ENCODE measurements at places on chromosomes 7 and 10. TPM values are rescaled to one million over a fixed set of nuclear protein-coding genes. Genes with fewer than 3 reads are reported as not detected.
A peak's percentile ranks its signal among the peaks of the same experiment; 100 is the strongest.

ANKRD1 gene
- 3,373 TPM for total RNA-seq

PDE1C gene
- 50.8 TPM for total RNA-seq

ZNF117 gene
- 7.9 TPM for total RNA-seq

THSD7A gene
- total RNA-seq = 2.0 TPM

PIK3CG gene
- total RNA-seq = 3.0 TPM

C10orf62 gene
- not detected for total RNA-seq

SFRP5 gene
- 83.6 TPM for total RNA-seq

ADO gene
- 23.6 TPM for total RNA-seq

CAMK2B gene
- 75.8 TPM for total RNA-seq

- no peak for DNase-seq
These were observed 77.9 kb downstream of the TMEM178B start for GRCh38 chr7:141151746-141152145.

DNA sequence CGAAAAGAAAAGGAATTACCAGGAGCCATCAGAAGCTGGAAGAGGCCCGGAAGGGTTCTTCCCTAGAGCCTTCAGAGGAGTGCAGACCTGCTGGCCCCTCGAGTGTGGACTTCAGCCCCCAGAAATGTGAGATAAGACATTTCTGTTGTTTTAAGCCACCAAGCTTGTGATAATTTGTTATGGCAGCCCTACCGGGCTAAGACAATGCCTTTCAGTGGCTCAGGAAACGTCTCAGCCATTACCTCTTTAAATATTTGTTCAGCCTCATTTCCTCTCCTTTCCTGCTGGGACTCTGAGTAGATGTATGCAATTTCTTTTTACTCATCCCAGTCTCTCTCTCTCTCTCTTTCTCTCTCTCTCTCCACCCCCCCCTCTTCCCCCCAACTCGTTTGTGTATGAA is 174.7 kb upstream of the GRB10 start:
- no peak for DNase-seq

GRCh38 chr7:105102557-105103352 is 88.8 kb downstream of the KMT2E start:
- DNase-seq = no peak

GRCh38 chr10:58758321-58758720 is 245.6 kb downstream of the BICC1 start:
- DNase-seq = no peak

- no peak for DNase-seq
These were observed 889.9 kb upstream of the C7orf33 start for GRCh38 chr7:147700702-147701101.

DNA sequence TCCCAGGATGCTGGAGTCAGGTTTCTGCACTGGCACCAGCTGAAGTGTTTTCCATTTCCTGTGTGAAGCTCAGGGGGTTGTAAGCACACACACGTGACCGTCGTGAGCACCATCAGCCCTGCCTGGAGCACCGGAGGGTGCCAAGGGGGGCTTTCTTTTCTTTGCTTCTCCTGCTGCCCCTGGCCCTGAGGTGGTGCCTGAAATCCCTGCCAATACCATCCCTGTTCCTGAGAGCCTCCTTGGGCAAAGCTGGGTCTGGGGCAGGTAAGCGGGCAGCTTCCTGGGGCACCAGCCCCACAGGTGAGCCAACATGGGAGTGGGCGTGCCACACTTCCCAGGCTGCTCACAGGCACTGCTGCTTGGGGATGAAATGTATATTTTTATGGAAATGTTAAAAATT is 593.6 kb downstream of the DNAJB6 start:
- no peak for DNase-seq

GRCh38 chr10:27741173-27742091 is 4.2 kb downstream of the MKX start:
- DNase-seq = peak; percentile 15

DNA sequence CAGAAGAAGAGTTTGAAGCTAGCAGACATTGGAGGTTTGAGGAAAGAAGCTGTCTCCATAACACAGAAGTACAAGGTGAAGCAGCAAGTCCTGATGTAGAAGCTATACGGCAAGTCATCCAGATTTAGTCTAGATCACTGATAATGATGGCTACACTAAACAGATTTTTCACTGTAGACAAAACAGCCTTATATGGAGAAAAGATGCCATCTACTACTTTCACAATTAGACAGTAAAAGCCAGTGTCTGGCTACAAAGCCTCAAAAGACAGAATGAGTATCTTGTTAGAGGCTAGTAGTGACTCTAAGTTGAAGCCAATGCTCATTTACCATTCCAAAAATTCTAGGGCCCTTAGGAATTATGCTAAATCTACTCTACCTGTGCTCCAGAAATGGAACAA is 85.1 kb downstream of the SNX13 start:
- no peak for DNase-seq

GRCh38 chr7:11584406-11585031 is 247.5 kb downstream of the THSD7A start:
- DNase-seq = no peak

DNA sequence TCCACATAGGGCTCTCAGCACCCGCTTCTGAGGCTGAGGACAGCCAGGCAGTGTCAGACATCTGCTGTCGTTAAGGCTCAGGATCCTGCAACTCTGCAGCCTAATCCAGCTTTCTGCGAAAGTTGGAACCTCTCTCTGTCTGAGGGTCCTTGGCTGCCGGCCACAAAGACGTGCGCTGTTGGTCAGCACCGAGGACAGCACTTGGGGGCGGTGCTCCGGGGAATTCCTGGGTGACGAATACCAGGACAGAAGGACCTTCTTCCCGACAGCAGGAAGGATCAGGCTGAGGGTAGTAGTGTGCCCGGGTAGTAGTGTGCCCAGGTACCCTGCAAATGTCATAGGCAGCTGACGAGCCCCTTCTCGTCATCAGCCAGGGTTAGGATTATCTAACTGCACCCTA is 16.0 kb upstream of the RASGEF1A start:
- no peak for DNase-seq

DNA sequence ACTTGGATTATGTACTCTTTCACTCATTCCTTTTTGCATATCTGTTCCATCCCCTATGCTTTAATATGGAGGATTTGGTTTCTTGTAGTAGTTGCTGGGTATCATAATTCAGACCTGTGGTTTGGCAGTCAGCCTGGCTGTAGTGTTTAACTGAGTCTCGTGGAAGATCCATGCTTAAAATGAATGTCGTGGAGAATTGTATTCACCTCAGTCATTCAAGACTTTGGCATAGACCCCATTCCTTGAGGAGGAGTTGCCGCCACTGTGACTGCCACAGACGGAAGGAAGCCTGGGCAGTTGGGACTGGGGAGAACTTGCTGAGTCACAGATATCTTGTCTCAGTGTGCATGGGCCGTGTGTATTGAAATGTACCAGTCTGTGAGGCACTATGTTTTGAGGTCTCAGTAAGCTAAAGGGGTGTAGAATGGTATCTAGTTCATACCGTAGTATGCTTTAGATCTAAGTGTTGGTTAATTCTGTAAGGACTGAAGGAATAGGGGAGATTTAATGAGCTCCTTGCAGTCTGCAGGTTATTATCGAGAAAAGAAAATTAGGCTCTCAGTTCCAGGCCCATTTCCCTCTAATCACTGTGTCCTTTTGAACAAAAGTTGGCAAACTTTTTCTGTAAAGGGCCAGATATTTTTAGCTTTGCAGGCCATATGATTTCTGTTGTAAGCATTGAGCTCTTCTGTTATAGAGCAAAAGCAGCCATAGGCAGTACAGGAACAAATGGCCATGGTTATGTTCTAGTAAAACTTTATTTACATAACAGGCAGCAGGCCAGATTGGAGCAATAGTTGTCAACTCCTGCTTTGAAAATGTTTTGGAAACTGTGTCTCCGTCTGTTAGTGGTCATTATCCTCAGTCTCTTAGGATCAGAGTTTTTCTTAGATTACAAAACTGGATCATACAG is 76.8 kb downstream of the TPST1 start:
- DNase-seq = peak; percentile 21

GRCh38 chr7:82325416-82325815 is 118.2 kb downstream of the CACNA2D1 start:
- no peak for DNase-seq

- no peak for DNase-seq
These were observed 926.4 kb downstream of the LRMDA start for GRCh38 chr10:76357726-76358415.

DNA sequence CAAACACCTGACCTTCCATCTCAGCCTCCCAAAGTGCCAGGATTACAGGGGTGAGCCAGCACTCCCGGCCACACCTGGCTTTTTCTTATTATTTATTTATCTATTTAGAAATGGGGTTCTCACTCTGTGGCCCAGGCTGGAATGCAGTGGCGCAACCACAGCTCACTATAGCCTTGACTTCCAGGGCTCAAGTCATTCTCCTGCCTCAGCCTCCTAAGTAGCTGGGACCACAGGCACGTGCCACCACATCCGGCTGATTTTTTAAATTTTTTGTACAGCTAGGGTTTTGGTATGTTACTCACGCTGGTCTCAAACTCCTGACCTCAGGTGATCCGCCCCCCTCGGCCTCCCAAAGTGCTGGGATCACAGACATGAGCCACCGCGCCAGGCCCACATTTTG is 56.9 kb upstream of the MYL10 start:
- DNase-seq = no peak

DNA sequence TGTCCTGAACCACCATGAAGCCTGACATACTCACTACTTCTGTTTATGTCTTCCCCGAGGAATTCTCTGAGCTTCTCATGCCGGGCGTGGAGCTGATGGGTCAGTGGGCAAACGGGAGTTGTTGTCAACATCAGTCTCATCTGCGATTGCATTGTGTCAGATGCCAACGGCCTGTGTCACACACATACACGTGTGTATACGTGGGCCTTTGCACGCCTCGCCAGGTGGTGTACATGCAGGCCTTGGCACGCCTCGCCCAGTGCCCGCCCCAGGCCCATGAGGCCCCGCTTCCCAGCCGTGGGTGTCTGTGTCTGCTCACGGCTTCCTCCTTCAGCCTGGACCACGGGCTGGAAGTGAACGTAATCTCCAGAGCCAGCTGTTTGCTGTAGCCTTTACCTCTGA is 7.5 kb upstream of the CSGALNACT2 start:
- no peak for DNase-seq

DNA sequence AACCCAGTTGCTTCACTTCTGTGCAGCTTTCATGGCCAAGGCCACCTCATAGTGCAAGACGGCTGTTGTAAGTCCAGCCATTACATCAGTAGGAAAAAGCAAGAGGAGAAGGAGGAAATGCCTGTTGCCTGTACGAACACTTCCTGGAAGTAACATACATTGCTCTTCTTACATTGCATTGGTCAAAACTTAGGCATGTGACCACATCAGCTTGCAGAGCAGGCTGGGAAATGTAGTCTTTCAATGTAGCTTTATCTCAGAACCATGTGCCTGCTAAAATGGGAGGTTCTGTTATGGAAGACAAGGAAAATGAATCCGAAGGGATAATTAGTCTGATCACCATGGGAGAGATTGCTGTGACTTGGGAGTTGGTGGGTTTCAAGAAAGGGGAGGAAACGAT is 4.3 kb downstream of the SLC29A3 start:
- DNase-seq = no peak

GRCh38 chr7:106795084-106795876 is 69.8 kb upstream of the PIK3CG start:
- DNase-seq = no peak

DNA sequence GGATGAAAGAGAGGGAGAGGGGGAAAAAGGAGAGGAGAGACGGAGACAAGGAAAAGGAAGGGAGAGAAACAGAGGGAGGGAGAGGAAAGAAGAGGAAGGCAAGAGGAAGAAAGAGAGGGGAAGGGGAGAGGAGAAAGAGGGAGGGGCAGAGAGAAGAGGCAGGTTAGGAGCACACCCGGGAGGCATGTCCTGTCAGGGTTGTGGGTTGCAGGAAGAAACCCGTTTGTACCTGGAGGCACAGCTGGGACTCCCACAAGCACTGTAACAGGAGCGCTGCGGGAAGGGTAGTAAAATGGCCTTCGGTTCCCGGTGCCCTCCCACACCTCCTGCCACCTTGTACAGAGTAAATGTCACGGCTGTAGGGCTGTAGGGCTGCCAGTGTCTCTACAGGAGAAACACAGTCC is 24.7 kb downstream of the FGFR2 start:
- DNase-seq = no peak

- peak; percentile 33 for DNase-seq
These were observed 276.1 kb upstream of the NEBL start for GRCh38 chr10:21172930-21173801.

DNA sequence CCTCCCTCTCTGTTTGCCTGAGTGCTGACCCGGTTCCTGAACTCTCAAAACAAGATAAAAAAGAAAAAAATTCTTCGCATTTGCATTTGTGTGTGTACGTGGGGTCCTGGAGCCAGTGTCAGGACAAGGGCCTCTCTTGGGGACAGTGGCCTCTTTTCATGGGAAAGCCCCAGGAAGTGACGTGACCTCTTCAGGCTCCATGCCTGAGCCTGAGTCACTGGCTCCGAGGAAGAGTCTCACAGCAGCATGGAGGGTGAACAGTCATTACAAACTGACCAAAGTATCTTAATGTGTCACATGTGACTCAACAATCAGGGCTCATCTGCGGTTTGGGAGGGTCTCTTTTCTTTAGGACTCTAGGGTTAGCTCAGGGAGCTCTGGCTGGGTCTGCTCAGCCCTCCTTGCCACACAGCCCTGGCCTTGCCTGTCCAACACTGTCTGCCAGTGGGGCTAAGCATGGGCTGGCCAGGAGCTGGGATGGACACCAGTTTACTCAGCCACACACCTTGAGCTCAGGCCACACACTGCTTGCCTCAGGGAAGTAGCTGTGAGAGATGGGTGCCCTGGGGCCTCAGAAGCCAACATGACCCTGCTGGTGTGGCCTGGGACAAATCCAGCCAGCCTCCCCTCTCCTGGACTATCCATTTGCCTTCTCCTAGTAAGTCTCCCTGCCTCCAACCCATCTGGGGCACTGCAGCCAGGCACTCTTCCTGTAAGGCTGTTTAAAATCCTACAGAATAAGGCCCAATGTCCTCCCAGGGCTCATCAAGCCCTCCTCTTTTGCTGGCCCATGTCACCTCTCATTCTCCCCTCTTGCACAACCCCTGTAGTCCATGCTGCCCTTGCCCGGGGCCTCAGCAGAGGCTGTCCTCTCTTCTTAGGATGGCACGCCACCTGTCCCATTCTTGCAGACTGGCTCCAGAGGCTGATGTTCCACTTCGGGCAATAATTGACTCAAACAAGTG is 10.5 kb downstream of the TMEM273 start:
- peak; percentile 79 for DNase-seq

- DNase-seq = no peak
These were observed 18.4 kb upstream of the MET start for GRCh38 chr7:116653646-116654045.
